ENCODE measurements at places on chromosomes 3 and 15. TPM values are rescaled to one million over a fixed set of nuclear protein-coding genes. Genes with fewer than 3 reads are reported as not detected.

CTXN2 gene
- total RNA-seq, result not detected

SLC51A gene
- not detected for total RNA-seq

NR2C2 gene
- 14.5 TPM for total RNA-seq

KIF7 gene
- 15.1 TPM for total RNA-seq

DPPA4 gene
- total RNA-seq, result not detected

GOLGA8T gene
- total RNA-seq, result 0.17 TPM

PLAAT1 gene
- not detected for total RNA-seq

KBTBD13 gene
- not detected for total RNA-seq

AGBL1 gene
- total RNA-seq, result not detected

TMEM40 gene
- not detected for total RNA-seq

CCRL2 gene
- total RNA-seq, result 0.16 TPM

CFAP44 gene
- total RNA-seq, result 4.4 TPM

MUC20 gene
- total RNA-seq, result 0.60 TPM

SIDT1 gene
- not detected for total RNA-seq

TJP1 gene
- total RNA-seq, result 37.8 TPM

CAMK2N2 gene
- 0.16 TPM for total RNA-seq

MESP2 gene
- total RNA-seq, result 1.9 TPM

PLSCR2 gene
- total RNA-seq, result 0.32 TPM

UBAP1L gene
- 0.95 TPM for total RNA-seq

ZNF80 gene
- not detected for total RNA-seq

STAB1 gene
- total RNA-seq, result 0.32 TPM

SERINC4 gene
- total RNA-seq, result not detected

AQP9 gene
- not detected for total RNA-seq

PLS1 gene
- 0.17 TPM for total RNA-seq

C3orf70 gene
- 0.34 TPM for total RNA-seq

NR2E3 gene
- 0.09 TPM for total RNA-seq

CACNA2D3 gene
- total RNA-seq, result not detected

BFSP2 gene
- total RNA-seq, result not detected

GREM1 gene
- 213 TPM for total RNA-seq

SLC12A1 gene
- total RNA-seq, result not detected

GXYLT2 gene
- total RNA-seq, result 24.1 TPM

SUSD5 gene
- 5.7 TPM for total RNA-seq

FETUB gene
- total RNA-seq, result not detected

CEP97 gene
- total RNA-seq, result 10.1 TPM

NOX5 gene
- total RNA-seq, result 1.8 TPM

FRMD5 gene
- total RNA-seq, result 9.3 TPM

MAN2A2 gene
- 11.2 TPM for total RNA-seq

PYGO1 gene
- total RNA-seq, result 6.3 TPM

PLA2G4B gene
- total RNA-seq, result 0.79 TPM

RPP25 gene
- 0.34 TPM for total RNA-seq

SAMD7 gene
- total RNA-seq, result not detected

AP3B2 gene
- total RNA-seq, result 0.79 TPM

LOXL1 gene
- 201 TPM for total RNA-seq

B3GNT5 gene
- total RNA-seq, result 7.3 TPM

FHIT gene
- 0.77 TPM for total RNA-seq

CFAP92 gene
- under 0.01 TPM for total RNA-seq

ECE2 gene
- not detected for total RNA-seq

IDH2 gene
- 37.2 TPM for total RNA-seq

PLIN1 gene
- total RNA-seq, result not detected

CX3CR1 gene
- total RNA-seq, result not detected

FGF12 gene
- not detected for total RNA-seq

PRR23B gene
- not detected for total RNA-seq

CHMP2B gene
- total RNA-seq, result 7.8 TPM

TMEM158 gene
- 19.7 TPM for total RNA-seq

BTLA gene
- total RNA-seq, result 0.16 TPM

CIDEC gene
- not detected for total RNA-seq
